Stimulated activated CD8-positive, alpha-beta memory T cell treated with anti-CD3 and anti-CD28 coated beads, Interleukin-2, amount 100 ng/mL, for 1 hour (primary cell): ENCODE measurements at places on chromosomes 16 and 17.

GRCh38 chr16:58393138-58393504 lies 850 bp downstream of the GINS3 start:
- no peak for DNase-seq

DNA sequence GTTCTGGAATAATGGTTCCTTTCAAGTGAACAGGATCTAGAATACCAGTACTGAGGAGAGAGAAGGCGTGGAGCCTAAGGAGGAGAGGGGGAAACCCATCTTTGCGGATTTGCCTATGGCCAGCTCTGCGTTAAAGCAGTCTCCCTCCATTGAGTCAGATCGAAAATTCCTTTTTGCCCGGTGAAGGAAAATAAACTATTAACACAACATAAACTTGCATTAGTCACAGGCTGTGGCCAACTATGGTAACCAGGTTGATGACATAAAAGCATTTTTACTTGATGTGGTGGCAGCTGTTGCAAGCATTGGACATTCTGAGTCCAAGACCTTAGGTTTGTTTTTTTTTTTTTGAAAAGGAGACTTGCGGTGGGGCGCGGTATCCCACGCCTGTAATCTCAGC lies 8.9 kb downstream of the LDAF1 start:
- DNase-seq, result no peak

- DNase-seq, result peak; percentile 24
Measured at GRCh38 chr17:68011199-68011665, 15.0 kb upstream of the C17orf58 start.

DNA sequence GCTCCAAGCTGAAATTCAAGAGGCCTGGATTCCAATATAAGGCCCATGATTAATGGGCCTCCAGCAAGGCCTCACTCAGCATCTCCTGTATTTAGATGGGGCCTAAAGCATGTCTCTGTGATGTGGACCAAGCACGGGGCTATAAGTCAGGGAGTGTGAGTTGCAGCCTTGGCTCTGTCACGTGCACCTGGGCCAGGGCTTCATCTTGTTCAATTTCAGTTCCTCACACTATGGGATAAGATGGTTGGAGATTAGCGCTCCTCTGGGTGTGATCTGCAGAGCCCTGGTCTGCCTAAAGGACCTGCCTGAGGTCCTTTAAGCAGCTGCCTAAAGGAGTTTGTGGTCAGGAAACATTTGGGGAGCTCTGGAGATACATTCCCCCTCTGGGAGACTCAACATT lies 25.2 kb downstream of the KLHL36 start:
- DNase-seq, result no peak

GRCh38 chr16:58820411-58820810 lies 86.3 kb upstream of the GOT2 start:
- no peak for DNase-seq

DNA sequence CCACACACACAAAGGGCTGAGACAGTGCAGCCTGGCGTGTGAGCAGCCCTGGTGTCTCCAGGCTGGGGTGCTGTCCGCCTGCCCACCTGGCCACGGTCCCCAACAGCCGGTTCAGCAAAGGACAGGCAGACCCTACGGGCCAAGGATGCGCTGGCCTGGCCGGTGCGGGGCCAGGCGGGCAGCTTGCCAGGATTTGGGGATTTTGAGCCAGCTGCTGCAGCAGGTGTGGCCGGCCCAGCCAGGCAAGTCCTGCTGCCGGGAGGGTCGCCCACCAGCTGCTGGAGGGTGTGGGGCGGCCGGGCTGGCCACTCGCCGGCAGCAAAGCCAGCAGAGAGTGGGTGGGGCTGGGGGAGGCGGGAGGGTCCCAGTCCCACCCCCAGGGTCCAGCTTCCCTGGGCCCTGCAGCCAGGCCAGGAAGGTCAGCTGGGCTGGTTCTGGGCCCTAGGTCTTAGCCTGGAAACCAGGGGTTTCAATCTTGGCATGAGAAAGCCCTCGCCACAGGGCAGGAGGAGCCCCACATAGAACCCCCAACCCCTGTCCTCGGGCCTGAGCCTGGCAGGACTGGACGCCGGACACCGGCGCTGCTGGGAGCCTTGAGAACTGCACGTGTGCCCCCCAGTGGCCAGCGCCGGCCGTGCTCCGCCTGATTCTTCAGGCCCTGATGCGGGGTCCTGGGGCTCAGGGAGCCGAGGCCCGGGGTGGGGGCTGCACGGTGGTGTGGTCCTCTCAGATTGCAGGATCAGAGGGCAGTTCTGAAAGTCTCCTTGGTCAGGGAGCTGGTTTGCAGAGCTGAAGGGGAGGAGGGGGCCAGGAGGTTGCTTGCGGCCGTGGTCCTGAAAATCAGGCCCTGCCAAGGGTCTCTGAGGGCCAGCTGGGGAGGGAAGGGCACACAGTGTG lies 17.6 kb upstream of the SSTR5 start:
- DNase-seq, result no peak

DNA sequence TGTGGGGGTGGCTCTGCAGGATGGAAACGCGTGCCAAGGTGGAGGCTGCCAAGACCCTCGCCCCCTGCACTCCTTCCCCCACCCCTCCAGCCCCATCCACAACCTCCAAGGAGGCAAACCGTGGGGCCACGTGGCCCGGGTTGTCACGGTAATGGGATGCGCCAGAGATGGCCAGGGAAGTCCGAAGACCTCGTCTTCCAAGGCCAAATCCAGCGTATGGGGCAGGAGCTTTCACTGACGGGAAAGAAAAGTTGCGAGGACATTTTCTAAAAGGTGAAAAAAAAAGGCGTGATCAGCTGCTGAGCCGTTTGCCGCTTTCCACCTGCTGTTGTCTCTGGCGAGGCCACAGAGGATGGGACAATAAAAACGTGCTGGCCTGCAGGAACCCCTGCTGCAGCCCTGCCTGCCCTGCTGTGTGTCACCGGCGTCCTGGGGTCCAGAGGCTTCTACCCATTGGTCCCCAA lies 28.3 kb upstream of the GSE1 start:
- DNase-seq, result no peak

DNA sequence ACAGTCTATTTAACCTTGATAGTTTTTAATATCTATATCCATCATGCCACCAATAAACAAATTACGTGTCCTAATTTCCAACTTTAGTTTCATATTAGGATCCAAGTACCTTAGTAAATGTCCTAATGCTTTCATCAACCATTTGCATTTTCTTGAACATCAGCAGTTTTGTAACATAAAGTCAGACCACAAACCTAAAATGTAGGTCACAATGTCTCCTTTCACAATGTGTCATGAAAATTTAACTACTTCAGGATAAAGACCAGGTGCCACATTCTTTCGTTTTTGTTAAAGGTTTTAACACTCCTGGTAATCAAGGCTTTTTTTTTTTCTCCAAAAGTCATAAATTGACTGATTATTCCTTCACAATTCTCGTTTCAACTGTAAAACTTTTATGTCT lies 310.7 kb upstream of the PMFBP1 start:
- no peak for DNase-seq

- DNase-seq, result no peak
Measured at GRCh38 chr17:18038149-18038850, 668 bp downstream of the ATPAF2 start.

DNA sequence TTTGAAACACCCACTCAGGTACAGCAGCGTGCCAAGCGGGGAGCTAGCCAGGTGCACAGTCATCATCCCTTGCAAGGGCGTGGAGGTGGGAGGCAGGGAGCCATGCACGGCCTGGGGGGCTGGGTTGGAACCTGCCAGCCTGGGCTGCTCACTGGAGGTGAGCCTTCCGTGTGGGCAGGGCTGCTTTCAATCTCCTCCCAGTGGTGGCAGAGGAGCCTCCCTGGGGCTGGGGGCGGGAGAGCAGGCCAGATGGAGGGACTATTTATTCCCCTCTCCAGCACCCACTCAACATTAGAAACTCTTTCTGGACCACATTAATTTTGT lies 90.3 kb downstream of the KATNIP start:
- no peak for DNase-seq
